ENCODE measurements at places on chromosomes 11 and 22. TPM values are rescaled to one million over a fixed set of nuclear protein-coding genes. Genes with fewer than 3 reads are reported as not detected.

DNA sequence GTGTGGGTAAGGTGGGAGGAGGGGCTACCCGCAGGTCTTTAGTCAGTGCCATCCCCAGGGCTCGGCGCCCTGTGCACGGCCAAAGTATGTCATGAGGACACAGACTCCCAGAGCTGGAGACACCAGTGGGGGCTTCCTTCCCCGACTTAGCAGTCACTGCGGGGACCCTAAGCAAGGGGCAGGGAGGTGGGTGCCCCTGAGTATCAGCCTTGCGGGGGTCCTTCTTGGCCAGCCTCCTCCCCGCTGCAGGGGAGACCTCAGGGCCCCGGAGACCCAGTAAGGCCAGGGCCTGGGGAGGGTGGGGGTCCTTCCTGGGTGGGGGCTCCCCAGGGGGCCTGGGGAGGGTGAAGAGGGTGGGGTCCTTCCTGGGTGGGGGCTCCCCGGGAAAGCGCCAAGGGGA is 673.8 kb downstream of the BRD1 start:
- no peak for DNase-seq

- DNase-seq = no peak
Measured at GRCh38 chr22:40289991-40290459, 56.3 kb upstream of the ADSL start.

GRCh38 chr11:7204778-7205177 is 46.9 kb upstream of the SYT9 start:
- DNase-seq = no peak

- DNase-seq = no peak
Measured at GRCh38 chr22:35892192-35892591, 136.4 kb downstream of the RBFOX2 start.

DNA sequence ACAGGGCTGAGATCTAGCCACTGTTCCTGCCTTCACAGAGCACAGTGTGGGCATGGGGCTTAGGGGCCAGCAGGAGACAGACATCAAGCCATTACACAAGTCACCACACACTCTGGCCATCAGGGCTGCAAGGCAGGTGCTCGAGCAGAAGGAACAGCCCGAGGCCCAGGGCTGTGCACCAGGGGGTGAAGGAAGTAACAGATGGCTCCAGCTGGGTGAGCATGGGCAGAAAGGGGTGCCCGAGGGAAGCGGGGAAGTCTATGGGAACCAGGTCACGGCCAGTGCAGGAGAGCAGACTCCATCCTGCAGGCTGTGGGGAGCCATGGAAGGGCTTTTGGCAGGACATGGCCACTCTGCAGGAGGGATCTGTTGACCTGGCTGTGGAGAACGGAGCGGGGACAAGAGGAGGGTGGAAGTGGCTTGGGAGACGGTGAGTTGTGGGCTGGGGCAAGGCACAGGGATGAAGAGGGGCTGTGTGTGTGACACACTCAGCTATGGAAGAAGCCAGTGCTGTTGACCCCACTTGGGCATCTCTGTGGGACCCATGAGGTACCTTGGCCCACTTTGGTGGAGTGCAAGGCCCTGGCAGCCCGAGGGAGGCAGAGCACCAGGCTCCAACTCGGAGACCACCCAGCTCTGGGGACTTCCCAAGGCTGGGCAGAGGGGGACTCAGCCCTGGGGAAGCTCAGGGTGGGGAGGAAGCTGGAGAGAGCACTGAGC is 3.6 kb downstream of the C11orf68 start:
- DNase-seq = no peak

DNA sequence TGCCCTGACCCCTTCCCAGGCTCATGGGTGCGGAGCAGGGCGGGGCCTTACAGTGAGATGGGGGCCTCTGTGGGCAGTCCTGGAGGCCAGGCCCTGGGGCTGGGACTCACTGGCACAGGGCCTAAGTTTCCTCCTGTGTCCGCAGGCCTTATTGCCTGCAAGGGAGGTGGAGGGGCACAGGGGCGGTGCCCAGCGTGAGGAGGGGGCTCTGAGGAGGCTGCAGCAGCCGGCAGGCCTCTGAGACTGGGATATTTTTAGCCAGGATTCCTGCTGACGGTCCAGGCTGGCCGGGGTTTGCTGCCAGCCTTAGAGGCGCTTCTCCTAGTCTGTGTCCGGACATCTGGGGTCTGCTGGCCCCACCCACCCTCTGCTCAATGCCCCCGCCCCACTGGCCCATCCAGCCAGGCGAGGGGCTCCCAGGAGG is 5.7 kb upstream of the RTN4R start:
- no peak for DNase-seq

- DNase-seq = no peak
Measured at GRCh38 chr11:6228520-6228919, 5.9 kb downstream of the FHIP1B start.

- no peak for DNase-seq
Measured at GRCh38 chr22:38212442-38212841, 10.6 kb downstream of the MAFF start.

DNA sequence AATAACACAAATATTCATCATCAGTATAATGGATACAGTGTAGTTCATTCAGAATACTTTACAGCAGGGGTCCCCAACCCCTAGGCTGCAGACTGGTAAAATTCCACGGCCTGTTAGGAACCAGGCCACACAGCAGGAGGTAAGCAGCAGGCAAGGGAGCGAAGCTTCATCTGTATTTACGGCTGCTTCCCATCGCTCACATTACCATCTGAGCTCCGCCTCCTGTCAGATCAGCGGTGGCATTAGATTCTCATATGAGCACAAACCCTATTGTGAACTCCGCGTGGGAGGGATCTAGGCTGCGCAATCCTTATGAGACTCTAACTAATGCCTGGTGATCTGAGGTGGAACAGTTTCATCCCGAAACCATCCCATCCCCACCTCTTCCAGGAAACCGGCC is 125.1 kb downstream of the SERGEF start:
- DNase-seq = no peak

GRCh38 chr11:72745511-72745910 is 6.7 kb downstream of the ARAP1 start:
- peak; percentile 20 for DNase-seq

DNA sequence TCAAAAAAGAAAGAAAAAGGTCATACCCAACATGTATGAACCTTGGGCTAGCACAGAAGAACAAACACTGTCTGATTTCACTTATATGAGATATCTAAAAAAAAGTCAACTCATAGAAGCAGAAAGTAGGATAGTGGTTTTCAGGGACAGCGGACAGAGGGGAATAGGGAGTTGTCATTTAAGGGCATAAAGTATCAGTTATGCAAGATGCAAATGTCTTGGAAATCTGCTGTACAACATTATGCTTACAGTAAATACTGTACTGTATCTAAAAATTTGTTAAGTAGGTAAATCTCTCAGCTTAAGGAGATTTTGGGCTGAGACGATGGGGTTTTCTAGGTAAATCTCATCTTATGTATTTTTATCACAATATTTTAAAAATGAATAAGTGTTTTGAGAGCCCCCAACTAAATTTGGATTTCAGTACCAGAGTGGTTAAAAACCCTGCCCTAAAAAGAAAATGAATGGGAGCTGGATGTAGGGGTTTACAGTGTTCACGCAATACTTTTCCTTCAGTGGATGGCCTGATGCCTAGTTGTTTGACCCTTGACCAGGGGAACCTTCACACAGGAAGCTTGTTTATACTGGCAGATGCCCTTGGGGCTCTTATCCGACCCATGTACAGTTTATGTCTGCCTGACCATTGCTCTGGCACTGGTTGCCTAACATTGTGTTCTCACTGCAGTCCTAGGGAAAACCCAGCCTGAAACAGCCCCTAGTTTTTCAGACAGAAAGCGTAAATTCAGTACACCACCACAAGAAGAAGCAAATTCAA is 34.8 kb downstream of the SLC22A9 start:
- peak; percentile 62 for DNase-seq

DNA sequence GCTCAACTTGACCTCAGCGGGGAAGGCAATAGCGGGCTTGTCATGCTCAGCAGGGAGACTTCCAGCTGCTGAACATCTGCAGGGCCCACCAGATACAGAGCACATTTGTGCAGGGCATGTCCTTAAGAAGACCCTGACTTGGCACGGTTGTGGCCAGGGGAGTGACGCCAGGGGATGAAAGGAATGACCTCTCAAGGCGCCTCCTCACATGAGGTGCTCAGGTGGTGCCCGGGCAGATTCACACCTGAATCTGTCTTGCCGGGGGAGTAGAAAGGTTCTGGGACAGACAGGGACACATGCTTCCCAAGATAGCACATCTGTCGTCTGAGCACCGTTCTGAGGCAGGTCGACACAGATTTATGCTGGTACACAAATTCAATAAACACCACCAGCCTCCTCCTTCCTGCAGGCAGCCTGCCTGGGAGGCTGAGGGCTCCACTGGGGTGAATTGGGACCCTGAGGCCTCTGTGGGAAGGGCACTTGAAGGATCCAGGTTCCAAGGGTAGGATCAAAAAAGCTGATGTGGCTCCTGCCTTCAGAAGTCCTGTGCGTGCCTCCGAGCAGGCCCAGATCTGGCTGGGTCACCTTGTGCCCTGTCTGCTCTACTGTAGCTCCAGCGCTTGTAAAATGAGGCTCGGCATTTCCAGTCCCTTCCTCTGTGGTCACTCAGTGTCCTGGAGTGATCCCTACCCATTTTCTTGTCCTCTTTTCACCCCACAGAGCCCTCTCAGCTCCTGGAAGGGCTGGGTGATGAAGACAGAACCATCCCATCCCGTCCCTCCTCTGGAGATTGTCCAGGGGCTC is 49.6 kb upstream of the NECTIN1 start:
- DNase-seq = no peak

DNA sequence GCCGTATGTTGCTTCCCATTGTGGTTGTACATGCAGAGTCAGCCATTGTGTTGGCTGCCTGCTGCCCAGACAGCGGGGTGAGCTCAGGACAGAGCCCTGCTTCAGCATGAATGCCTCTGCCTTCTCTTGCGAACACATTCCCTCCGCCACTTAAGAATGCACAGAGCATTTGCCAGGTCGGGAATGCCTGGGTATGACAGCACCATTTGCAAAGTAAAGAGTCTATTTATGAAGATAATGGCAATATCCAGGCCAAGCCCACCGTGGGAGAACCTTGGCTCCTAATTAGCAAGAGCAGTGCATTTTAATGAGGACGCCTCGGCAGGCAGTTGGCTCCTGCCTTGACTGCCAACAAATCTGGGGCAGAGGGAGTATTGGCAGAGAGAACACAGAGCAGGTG is 62.5 kb upstream of the SORL1 start:
- peak; percentile 6 for DNase-seq

GRCh38 chr11:64250415-64251015 is 815 bp upstream of the PLCB3 start:
- DNase-seq = no peak

DNA sequence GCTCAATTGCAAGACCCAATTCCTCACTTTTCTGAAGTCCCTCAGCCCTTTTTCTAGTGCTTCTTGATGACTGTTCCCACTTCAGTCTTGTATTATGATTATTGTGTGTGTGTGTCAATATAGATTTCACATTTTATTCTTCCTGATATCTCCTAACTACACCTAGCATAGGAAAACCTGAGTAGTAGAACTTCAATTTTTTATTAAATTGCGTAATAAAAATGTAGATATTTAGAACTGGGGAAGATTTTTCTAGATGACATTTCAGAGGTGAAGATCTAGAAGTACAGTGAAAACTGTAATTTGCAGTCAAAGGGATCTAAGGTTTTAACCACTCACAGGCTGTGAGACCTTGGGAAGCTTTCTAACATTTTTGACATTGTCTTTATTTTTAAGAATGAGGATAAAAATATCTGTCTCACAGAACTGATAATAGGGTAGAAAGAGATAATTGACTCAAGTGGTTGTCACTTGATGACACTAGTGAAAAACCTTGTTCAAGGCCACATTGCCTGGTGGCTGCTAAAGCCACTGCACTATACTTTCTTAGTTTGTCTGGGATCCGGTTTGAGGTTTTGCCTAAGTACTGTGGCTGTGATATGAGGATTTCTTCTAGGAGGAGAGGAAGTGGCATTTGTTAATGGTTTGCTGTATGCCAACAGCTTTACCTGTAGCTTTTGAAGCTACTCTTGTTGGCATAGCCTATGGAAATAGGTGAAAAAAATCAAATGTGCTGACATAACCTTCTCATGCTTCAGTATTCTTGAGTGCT is 32.2 kb upstream of the SESN3 start:
- DNase-seq = no peak

GRCh38 chr11:16841481-16841880 is 103.0 kb downstream of the C11orf58 start:
- no peak for DNase-seq

DNA sequence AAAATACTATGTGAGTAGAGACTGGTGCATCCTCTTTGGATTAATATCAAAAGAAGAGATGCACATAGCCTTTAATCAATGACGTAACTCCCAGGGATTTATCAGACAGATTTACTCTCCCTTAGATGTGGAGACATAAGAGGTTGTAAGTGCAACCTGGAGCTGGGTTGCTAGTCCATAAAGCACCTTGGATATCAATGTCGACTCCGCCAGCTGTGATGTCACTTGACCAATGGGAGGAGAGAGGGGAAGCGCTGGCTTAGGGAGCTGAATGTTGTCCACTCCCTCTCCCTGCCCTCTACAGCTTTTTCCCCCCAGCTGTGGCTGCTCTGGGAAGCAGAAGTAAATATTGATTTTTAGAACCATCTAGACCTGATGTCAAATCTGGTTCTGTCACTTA is 28.9 kb upstream of the TMEM86A start:
- DNase-seq = peak; percentile 40

- no peak for DNase-seq
Measured at GRCh38 chr22:37508431-37508992, 10.7 kb downstream of the CARD10 start.

DNA sequence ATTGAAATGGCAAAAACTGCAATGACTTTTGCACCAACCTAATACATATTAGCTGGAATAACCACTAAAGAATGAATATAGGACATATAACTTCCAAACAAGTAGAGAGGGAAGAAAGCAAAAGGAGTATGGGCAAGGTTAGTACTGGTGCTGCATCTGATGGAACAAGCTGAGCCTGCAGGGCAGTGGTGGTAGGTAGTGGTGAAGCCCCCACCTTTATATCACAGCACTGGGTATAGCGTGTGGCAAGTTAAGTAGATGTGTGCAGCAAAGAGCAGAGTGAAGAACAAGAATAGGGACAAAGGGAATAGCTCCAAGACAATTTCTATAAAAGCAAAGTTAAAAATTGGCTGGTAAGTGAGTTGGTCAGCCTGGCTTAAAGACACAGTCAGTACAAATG is 62.3 kb downstream of the CTNND1 start:
- no peak for DNase-seq

- DNase-seq = no peak
Measured at GRCh38 chr11:47299078-47299477, 29.1 kb downstream of the MADD start.

Gene MS4A7
- total RNA-seq = 1.4 TPM

Gene KLHDC7B
- 0.16 TPM for total RNA-seq

Gene SNU13
- total RNA-seq = 59.1 TPM

Gene DAGLA
- 5.7 TPM for total RNA-seq

Gene RPS6KB2
- 17.6 TPM for total RNA-seq

Gene NLRP14
- 0.06 TPM for total RNA-seq

Gene CHST1
- 0.23 TPM for total RNA-seq

Gene MMP7
- 751 TPM for total RNA-seq

Gene GPR152
- total RNA-seq = not detected

Gene HPX
- total RNA-seq = 1.1 TPM

Gene GAL3ST1
- total RNA-seq = 2.8 TPM

Gene APOA4
- total RNA-seq = not detected

Measured in pancreas (tissue), 10 donors.